Ureter (tissue), 1 donor: ENCODE measurements at places on chromosomes 12 and 14. TPM values are rescaled to one million over a fixed set of nuclear protein-coding genes. Genes with fewer than 3 reads are reported as not detected.

ATL1 gene
- total RNA-seq = 8.8 TPM

FAM161B gene
- 8.9 TPM for total RNA-seq

SCNN1A gene
- total RNA-seq = 63.8 TPM

ZBTB1 gene
- 51.1 TPM for total RNA-seq

KDM2B gene
- total RNA-seq = 23.7 TPM

GPR68 gene
- 3.0 TPM for total RNA-seq

C12orf50 gene
- 0.10 TPM for total RNA-seq

AKAP6 gene
- total RNA-seq = 16.5 TPM

HOXC10 gene
- 8.5 TPM for total RNA-seq

ETFBKMT gene
- 5.6 TPM for total RNA-seq

CD4 gene
- 18.0 TPM for total RNA-seq

EID3 gene
- 4.7 TPM for total RNA-seq
